ENCODE measurements at places on chromosomes 2 and 18. TPM values are rescaled to one million over a fixed set of nuclear protein-coding genes. Genes with fewer than 3 reads are reported as not detected.

ATIC gene
- total RNA-seq: 40.5 TPM

UGT1A9 gene
- total RNA-seq: not detected

AKAIN1 gene
- not detected for total RNA-seq

AOX1 gene
- not detected for total RNA-seq

LRATD1 gene
- total RNA-seq: not detected

TCF23 gene
- not detected for total RNA-seq

- DNase-seq: no peak
These were observed 54.1 kb upstream of the SLC38A11 start for GRCh38 chr2:165009466-165009865.

DNA sequence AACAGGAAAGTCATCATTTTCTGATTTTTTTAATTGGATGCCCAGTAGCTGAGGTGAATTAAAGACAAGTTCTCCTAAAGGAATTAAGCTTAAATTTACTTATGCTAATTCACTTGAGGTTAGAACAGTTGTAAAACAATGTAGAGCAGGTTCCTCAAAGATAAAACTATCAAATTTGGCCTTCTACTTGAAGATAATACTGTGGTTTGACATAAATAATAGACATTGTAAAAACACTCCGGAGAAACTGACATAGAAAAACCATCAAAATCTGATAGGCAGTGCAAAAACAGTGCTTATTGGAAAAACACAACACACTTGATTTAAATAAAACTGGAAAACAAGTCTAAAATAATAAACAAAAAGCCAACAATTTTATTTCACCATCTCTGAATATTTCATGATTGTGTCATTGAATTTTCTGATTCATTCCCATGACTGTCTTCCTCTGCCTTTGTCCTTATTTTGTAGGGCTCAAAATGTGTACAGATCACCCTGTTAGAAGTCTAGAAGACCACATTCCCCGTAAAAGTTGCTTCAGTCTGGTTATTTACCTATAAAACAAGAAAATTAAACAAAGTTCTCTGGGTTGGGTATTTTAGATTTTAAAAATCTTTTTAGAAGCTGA, 28.3 kb upstream of the SLC40A1 start:
- no peak for DNase-seq

- no peak for DNase-seq
These were observed 16.4 kb downstream of the TNS1 start for GRCh38 chr2:217986256-217986961.

- no peak for DNase-seq
These were observed 112.2 kb downstream of the DIS3L2 start for GRCh38 chr2:232073699-232074098.

DNA sequence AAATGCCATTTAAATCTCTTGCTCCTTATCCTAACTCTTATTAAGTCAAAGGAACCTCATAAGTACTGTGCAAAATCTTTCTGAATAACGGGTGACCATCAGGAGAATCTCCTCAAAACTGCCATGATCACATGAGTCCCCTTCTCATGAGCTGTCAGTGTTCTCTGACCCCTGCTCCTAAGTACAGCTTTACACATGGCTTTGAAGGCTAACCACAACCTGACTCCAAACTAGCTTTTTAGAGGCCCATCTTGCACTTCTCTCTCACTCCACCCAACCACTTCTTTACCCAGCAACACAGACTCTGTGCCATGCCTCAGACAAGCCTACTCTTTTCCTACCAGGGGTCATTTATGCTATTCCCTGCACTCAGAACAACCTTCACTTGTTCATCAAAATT, 253.8 kb downstream of the GPD2 start:
- DNase-seq: no peak

DNA sequence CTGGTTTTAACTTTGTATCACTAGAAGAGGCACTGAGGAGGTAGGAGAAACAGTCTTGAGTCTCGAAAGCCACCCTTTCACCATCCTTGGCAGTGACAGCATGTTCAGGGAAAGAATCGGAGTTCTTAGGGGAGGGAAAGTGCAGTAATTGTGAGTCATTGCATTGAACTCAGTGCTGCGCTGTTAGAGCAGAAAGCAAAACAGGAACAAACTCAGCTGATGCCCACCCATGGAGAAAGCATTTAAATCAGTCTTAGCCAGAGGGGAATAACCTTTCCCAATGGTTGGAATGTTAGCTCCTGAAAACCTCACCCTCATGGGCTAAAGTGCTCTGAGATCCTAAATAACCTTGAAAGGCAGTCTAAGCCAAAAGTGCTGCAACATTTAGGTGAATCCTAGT, 845.6 kb upstream of the CNTNAP5 start:
- DNase-seq: no peak

DNA sequence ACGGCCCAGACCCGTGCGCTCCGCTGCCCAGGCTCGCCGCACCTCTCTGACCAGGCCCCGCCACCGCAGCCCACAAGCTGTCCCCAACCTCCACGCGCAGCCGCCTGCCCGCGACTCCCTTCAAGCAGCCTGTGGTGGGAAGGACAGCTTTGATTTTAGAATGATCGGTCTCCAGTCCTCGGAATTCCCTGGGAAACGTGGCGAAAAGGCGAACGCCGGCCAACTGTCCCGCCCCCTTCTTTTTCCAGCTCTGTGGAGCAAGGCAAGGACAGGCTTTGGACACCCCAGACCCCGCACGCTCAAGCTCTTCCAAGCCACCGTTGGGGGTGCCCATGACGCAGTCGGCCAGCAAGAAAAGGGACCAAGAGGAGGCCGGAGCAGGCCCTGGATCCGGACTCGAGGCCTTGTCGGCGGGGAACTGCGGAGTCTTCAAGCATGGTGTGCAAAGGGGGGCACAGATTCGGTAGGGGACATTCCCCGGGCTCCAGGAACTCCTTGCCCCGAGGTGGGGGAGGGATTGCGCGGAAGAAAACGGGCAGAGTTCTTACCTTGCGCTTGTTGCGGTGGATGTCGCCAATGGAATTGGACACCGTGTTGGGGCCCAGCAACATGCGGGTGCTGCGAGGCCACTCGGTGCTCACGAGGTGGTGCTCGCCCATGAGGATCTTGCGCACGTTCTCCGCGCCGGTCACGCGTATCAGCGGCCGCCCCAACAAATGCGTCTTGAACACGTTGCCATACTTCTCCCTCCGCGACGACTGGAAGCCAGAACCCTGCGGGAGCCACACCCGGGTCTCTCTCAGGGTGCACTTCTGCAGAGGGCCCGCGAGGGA, 4.0 kb downstream of the CYP26B1 start:
- no peak for DNase-seq

DNA sequence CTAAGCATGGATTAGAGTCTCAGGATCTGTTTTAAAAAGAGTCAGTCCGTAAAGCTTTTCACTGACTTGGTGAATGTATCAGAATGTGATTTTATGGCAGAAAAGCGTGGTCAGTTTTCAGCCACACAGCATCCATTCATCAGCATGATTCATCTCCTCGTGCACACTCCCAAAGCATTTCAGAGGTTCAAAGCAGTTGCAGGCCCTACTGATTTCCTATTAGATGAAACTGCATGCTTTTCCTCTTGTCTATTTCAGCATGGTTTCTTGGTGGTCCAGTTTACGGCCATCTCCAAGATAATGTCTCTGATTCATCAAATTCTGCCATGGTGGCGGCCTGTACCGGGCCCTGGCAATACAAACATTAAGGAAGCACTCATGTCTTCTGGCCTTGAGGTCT, 4.8 kb upstream of the PARD6G start:
- no peak for DNase-seq

GRCh38 chr2:39290433-39290832, 46.7 kb upstream of the CDKL4 start:
- no peak for DNase-seq

- no peak for DNase-seq
These were observed 9.3 kb upstream of the ESPNL start for GRCh38 chr2:238090887-238091286.

DNA sequence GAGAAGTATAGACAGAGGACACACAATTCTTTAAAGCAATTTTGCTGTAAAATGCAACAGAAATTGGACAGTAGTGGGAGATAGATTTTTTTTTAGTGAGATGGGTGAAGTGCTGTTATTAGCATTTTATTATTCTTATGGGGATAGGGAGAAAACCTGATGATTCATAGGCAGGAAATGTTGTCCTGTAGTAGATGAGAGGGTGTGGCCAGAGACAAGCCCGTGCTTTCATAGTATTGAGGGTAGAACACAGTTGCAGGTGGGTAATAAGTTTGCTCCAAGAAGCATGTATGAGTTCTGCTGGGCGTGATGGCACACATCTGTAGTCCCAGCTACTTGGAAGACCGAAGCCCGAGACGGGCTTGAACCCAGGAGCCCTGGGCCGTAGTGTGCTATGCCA, 128.3 kb upstream of the ARHGAP28 start:
- no peak for DNase-seq

- no peak for DNase-seq
These were observed 3.6 kb upstream of the PROM2 start for GRCh38 chr2:95270541-95271081.

GRCh38 chr18:80145196-80145804, 36.2 kb downstream of the ADNP2 start:
- DNase-seq: no peak
